ENCODE measurements at places on chromosomes 3 and 15.

DNA sequence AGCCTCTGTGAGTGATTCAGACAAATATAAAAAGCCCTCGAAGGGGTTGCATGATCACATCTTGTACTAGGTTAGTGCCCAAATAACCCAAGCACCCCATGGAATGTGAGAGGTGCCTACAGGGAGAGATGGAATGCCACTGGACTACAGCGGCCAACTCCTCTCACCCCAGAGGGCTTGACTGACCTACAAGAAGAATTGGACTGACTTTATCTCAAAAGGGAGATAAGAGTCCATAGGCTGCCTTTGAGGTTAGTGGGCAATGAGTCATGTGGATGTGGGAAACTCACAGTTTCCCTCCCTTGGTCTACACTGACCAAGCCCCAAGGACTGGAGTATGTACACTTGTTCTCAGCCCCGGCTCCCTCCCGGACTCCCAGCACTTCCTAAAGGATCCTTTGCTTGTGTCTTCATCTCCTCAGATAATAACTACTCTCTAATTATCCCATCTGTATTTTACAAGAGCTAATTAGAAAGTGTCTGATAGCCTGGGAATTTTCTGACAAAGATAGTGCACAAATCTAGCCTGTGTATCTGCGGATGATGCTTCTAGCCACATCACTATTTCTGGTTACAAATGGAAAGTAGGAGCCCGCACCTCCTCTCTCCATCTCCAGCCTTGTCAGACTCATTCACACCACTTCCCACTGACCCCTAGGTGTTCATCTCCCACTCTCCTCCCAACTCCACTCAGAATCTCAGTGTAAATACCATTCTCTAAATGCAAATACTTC is 547.8 kb upstream of the TBL1XR1 start:
- DNase-seq = no peak

- DNase-seq = no peak
These were observed 71.0 kb upstream of the SYNPR start for GRCh38 chr3:63207066-63207590.

DNA sequence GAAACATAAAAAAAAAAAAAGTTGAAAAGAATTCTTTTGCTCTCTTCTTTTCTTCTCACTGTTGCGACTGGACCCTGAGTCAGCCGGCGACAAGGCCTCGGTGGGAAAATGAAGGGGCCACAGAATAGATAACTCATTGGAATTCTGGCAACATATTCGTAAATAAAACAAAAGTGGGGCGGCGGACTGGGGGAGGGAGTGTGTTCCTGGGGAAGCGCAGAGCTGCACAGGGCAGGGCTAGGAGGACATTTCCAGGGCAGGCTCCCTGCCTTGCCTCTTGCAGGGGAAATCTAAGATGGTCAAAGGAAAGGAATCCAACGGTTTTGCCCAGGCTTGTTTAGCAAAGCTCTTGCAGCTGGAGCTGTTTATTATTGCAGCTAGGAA is 1042.8 kb upstream of the NR2F2 start:
- no peak for DNase-seq

DNA sequence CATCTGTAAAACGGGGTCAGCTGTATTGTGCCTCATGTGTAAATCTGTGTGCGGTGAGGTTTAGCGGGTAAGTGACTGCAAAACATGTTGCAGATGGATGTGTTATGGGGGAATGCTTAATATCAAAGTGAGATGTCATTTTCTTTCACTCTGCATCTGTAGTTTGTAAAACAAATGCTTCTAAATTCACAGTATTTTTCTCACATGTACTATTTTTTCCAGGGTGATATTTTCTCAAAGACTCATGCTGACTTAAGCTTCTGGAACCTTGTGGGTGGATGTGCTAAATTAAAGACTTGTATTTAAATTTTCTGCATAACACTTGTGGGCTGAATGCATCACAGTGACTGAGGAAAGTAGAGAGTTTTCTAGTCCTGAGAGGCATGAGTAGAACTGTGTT is 115.2 kb upstream of the TP63 start:
- DNase-seq = no peak

- DNase-seq = no peak
These were observed 360.2 kb upstream of the ROPN1 start for GRCh38 chr3:124352149-124352539.

- DNase-seq = no peak
These were observed 128.3 kb downstream of the SMAD6 start for GRCh38 chr15:66830358-66830757.

DNA sequence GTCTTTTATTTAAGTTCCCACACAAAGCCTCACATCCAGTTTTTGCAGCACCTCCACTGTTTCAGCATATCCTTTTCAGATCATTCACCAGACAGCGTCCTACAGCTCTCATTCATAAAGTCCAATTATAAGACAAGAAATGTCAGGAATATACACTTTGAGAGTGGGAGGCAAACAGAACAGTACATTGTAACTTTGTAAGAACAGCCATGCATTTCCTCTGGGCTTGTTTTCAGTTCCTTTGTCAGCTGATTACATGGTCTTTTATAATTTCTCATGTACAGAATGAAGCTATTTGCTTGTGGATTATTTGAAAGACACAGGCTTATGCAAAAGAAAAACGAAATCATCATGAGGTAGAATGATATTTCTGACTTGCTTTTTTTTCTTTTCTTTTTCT is 85.7 kb downstream of the SOX2 start:
- DNase-seq = no peak

GRCh38 chr3:33074217-33075067 is 22.5 kb downstream of the GLB1 start:
- peak; percentile 38 for DNase-seq

- no peak for DNase-seq
These were observed 44.6 kb downstream of the RFX7 start for GRCh38 chr15:56199038-56199437.

Data from activated T-helper 1 cell treated with anti-CD3 and anti-CD28 coated beads, Interleukin-2, amount 50 U/mL, for 16 hours (primary cell).